ENCODE measurements at places on chromosomes 4 and X.
A peak's percentile ranks its signal among the peaks of the same experiment; 100 is the strongest.

- DNase-seq: no peak
Measured at GRCh38 chr4:65467068-65467680, 203.1 kb downstream of the EPHA5 start.

DNA sequence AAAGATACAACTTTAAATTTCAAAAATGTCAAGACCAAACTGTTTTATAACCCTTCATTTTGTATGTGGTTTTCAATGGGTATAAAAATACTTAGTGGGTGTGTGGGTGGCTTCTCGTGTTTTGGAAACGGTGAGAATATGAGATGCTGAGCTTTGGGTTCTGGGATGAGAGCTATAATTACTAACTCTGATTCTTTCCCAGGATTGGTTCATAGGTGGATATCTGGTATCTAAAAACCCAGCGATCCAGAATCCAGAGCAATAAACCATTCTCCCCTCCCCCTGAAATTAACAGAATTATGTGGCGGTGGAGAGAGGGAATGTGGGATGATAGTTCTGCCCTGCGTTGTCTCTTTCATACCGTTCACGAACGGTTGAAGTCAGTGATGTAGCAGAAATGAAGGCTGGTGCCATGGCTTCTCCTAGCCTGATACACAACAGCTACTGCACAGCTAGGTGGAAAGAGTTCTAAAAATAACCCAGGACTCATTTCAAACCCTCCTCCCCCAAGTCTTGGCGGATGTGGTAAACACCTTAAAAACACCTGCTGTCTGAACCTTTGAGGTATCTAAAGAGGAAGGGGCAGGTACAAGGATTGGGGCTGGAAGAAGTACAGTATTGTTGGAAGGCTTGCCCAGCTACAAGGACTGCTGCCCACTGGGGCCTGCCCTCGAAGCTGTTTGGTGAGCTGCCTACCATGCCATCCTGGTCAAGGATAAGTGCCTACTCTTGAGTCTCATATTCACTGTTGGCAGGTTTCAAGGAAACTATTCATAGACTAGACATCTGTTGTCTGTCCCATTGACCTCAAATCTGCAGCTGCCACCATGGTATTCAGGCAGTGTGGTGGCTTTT, 44.5 kb downstream of the SEPTIN11 start:
- DNase-seq: peak; percentile 37

DNA sequence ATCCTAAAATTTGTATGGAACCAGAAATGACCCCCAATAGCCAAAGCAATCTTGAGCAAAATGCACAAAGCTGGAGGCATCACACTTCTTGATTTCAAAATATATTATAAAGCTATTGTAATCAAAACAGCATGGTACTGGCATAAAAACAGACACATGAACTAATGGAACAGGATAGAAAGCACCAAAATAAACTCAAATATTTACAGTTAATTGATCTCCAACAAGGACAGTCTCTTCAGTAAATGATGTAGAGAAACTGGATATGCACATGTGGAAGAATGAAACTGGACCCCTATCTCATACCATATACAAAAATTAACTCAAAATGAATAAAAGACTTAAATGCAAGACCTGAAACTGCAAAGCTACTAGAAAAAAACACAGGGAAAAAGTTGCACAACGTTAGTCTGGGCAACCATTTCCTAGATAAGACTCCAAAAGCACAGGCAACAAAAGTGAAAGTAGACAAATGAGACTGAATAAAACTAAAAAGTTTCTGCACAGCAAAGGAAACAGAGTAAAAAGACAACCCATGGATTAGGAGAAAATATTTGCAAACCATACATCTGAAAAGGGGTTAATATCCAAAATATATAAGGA, 64.9 kb downstream of the CD99L2 start:
- DNase-seq: no peak

GRCh38 chrX:34130980-34131744, 952 bp downstream of the FAM47A start:
- DNase-seq: no peak

GRCh38 chr4:178784491-178784890, 1342.3 kb upstream of the AGA start:
- DNase-seq: no peak

DNA sequence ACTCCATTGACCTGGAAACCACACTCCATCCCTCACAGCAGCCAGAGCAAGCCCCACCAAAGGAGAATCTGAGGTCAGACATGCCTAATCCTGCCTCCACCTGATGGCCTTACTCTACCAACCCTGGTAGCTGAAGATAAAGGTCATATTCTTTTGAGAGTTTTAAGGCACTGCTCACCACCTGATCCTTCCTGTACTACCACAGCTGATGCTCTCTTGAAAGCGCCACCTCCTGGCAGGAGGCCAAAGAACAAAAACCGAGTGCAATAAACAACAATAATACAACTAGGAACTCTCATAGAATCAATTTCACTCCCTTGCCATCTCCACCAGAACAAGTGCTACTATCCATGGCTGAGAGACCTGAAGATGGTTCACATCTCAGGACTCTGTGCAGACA, 301.6 kb downstream of the NAF1 start:
- no peak for DNase-seq

- no peak for DNase-seq
Measured at GRCh38 chrX:83997781-83998180, 136.8 kb downstream of the CYLC1 start.

- DNase-seq: no peak
Measured at GRCh38 chr4:52019936-52020657, at the start of gene LRRC66. LRRC66 (minus strand) TSS chr4:52020363; CDS start chr4:52017613, 2,750 bp downstream.

GRCh38 chrX:41457613-41458192, 10.6 kb downstream of the NYX start:
- no peak for DNase-seq

- no peak for DNase-seq
Measured at GRCh38 chr4:139986106-139986505, 167.9 kb downstream of the MAML3 start.

GRCh38 chrX:139826065-139827044, 106.5 kb downstream of the ATP11C start:
- no peak for DNase-seq

- DNase-seq: no peak
Measured at GRCh38 chr4:88630756-88631155, 38.5 kb downstream of the HERC3 start.

- no peak for DNase-seq
Measured at GRCh38 chr4:107449611-107450369, 270.2 kb downstream of the PAPSS1 start.

DNA sequence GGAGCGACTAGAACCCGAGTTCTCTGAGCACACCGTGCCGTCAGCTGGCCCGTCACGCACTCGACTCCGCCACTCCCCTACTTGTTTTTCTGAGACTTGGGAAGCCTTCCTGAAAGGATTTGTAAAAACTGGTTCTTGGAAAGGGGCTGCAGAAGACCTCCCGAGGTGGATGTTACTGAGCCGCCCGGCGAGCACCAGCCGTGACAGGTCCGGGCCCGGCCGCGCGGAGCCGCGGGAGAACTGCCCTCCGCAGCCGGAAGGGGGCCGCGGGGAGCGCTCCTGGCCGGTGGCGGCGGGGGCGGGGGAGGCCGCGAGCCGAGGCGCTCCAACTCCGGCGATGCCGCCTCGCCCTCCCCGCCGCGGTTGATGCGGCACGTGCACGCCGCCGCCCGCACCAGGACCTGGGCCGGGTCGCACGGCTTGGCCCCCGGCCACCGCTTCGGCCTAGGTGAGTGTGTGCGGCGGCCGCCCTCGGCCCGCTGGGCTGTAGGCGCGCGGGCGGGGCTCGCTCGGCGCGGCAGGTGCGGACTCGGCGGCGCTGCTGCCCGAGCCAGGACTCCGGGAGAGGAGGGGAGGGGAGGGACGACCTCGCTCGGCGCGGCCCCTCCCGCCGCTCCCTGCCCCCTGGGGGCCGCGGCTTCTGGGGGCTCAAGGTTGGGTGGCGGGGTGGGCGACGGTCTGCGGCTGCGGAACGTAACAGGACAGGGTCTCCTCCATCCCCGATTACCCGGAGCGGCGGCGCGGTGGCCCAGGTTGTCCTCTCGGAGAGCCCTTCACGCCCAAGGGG, 1.7 kb downstream of the SPRY1 start:
- no peak for DNase-seq

DNA sequence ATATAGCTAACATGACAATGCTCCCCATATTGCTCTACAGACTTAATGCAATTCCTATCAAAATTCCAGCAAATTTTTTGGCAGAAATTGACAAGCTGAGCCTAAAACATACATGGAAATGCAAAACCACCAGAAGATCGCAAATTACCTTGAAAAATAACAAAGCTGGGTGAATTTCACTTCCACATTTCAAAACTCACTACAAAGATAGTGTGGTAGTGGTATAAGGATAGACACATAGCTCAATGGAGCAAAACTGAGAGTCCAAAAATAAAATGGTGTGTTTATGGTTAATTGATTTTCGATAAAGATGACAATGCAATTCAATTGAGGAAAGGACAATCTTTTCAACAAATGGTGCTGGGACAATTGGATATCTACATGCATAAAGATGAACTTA, 65.8 kb downstream of the SLC9A7 start:
- no peak for DNase-seq

DNA sequence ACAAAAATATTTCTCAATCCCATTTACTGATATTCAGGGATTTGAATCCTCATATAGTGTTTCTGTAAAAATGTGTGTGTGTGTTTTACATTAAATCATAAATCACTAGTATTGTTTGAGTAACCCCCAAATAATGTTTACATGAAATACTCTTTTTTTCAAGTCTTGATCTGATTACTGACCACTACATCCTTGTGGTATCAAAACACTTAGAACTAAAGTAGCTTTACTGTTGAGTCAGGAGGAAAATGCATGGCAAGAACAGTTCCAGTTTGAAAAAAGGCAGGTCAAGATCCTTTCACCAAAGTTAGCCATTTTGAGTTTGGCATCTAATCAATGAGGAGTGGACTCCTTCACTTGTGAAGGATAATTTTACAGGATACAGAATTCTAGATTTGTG, 3.6 kb upstream of the WDR19 start:
- no peak for DNase-seq

- no peak for DNase-seq
Measured at GRCh38 chr4:8131210-8131609, 27.4 kb downstream of the ABLIM2 start.

GRCh38 chrX:129661369-129661768, 6.6 kb upstream of the APLN start:
- no peak for DNase-seq

DNA sequence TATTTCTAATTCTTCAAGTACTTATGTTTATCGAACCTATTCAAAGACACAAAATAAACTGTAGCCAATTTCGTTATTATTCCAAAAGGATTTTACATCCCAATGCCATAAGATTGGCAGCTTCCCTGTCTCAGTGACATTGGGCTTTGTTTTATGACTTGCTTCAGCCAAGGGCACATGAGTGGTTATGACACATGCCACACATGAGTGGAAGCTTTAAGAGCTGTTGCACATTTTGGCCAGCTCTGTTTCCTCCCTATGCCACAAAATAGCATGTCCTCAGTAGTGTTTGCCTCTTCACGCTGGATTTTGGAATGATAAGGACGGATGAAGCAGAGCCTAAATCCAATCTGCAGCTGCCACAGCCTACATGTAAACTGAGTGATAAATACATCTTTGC, 21.9 kb downstream of the SEC24D start:
- DNase-seq: no peak

- no peak for DNase-seq
Measured at GRCh38 chr4:114364857-114365256, 233.8 kb upstream of the UGT8 start.

DNA sequence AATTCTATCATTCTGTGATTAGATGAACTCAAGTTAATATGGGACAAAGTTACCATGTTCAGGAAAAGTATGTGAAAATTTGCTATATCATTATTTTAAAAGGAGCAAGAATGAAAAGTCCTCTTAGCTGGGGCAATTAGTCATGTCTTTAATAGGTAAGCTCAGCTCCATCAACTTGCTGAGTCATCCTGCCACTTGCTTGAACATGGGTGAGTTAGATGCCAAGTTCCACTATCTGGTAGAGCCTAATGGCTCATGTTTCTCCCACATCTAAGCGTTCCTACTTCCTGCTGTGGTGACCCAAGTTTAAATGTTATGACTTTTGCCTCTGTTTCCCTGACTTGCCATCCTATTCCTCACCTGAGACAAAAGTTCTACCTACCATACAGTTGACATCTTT, 276.8 kb downstream of the ZNF674 start:
- DNase-seq: no peak

- DNase-seq: no peak
Measured at GRCh38 chrX:154056770-154057241, 37.1 kb upstream of the IRAK1 start.

DNA sequence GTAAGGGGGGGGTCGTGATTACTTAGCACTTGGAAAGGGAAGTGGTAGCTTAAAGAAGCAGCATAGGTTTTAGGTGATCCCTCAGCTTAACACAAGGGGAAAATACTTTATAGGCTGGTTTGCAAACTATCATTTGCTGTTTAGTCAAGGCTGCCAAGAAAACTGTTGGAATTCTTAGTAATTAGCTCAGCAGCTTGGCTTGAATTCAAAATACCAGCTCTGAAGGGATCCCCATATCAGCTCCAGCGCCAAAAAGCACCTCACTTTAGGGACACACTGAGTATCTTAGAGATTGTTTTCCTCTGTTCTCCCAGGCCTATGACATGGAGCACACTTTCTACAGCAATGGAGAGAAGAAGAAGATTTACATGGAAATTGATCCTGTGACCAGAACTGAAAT, 8.8 kb downstream of the TNMD start:
- DNase-seq: no peak

GRCh38 chr4:108172753-108173598, 4.2 kb upstream of the LEF1 start:
- DNase-seq: no peak

DNA sequence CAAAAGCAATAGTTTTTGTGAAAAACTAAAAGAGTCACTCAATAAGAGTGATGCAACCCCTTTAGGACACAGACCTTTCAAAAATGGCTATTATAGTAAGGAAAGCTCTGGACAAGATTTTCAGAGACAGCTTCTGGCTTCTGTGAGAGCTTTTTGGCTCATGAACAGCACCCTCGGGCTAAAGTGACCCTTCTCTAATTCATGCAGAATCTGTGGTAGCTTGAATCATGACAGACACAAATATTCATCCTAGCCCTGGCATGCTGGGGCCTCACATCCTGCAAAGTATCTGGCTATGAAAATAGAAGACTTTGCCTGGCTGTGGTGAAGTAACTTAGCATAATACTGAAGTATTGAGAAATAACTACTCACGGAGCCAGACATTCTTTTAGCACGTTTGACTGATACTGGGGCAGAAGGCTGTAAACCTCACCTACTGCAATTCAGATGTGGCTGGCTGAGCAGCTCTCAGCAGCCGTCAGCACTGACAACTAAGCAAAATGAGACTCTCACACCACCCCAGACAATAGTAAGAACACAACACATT, 327.3 kb downstream of the MAPK10 start:
- no peak for DNase-seq

DNA sequence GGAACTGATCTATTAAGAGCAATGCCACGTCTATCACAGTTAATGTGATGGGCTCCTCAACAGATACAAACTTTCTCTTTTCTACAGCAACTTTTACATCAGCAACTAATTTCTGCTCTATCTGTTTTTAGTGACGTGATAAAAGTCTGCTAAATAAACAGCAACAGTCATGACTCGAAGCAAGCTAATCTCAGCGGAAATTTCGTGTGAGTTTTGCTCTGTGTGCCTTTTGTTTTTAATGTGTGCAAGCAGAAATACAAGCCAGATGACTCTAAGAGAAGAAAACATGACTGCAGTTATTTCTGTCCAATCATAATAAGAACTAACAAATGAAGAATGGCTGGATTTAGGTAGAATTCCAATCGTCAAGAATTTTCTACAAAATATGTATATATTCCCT, 214.3 kb downstream of the LDB2 start:
- no peak for DNase-seq

Measured in dorsolateral prefrontal cortex (tissue), 122 donors.